AG08396 (cell line): ENCODE measurements at places on chromosomes 5 and 9.

DNA sequence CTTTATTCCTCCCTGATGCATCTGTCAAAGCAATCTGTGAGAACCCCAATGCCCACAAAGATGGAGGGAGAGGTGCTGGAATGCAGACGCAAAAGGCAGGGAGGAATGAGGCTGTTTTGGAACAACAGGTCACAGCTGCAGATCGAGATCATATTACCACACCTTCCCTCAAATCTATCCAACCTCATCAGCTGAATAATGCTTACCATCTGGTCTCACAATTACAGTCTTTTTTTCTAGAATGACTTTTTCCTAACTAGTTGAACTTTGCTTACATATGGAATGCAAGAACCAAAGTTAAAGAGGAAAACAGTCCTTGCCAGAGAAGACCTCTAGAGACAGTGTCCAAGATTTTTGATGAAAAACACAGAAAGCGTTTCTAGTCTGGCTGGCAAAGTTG, 158.1 kb downstream of the LPAR1 start:
- DNase-seq, result peak; percentile 27

- DNase-seq, result no peak
These were observed 511.0 kb upstream of the RIOK2 start for GRCh38 chr5:97694091-97694490.

DNA sequence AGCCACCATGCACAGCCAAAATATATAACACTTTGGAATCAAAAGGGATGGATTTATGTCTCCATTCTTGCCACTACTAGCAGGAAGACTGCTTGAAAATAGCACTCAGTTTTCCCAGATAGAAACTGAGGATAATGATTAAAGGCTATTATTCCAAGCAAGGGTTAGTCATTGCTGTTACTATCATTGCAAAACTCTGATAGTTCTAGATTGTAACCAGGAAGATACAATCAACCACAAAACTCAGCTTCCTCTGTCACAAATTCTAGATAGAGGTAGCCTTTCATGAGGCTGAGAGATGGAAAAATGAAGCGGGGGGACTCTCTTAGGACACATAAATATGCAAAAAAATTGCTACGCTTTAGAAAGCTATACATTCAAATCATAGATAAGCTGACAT, 3.1 kb downstream of the ANXA1 start:
- DNase-seq, result no peak

DNA sequence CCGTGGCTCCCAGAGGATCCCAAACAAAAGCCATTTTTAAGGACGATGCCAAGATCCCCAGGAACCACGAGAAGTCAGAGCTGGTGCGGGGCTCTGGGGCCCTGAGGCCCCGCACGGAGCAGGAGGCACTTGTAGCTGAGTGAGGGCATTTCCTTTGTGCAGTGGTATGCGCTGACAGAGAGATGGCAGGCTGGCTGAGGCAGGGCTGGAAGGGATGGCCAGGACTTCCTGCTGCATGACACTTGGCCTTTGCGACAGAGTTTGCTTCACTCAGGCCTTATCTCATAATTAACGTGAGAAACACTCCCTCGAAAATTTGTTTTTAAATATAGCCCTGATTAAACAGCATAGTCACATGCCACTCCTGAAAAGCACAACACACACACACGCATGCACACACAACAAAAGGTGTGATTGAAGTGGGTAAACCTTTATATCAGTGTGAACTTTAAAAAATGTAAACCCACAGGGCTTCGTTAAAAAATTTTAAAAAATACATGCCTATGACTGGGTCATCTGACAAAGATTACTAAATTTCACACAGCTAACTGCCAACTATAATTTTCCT, 536.6 kb downstream of the PDE4D start:
- DNase-seq, result no peak

DNA sequence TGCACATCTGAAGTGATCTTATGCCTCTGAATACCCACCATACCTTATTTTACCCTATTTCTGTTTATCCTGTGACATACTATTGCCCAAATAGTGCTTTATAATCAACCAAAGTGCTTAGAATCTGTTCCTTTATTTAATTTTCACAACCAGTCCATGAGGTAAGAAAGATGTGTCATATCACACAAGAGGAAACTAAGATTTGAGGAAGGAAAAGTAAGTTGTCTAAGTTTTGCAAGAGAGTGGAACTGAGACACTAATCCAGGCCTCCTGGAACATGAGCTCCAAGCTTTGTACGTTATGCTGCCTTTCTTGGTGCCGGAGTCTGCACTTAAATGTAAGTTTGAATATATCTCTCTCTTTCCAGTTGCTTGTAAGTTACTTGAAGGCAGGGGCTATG, 17.2 kb downstream of the KDM3B start:
- no peak for DNase-seq
